Right lung (tissue), 10 donors: ENCODE measurements at places on chromosomes 7 and 10.

DNA sequence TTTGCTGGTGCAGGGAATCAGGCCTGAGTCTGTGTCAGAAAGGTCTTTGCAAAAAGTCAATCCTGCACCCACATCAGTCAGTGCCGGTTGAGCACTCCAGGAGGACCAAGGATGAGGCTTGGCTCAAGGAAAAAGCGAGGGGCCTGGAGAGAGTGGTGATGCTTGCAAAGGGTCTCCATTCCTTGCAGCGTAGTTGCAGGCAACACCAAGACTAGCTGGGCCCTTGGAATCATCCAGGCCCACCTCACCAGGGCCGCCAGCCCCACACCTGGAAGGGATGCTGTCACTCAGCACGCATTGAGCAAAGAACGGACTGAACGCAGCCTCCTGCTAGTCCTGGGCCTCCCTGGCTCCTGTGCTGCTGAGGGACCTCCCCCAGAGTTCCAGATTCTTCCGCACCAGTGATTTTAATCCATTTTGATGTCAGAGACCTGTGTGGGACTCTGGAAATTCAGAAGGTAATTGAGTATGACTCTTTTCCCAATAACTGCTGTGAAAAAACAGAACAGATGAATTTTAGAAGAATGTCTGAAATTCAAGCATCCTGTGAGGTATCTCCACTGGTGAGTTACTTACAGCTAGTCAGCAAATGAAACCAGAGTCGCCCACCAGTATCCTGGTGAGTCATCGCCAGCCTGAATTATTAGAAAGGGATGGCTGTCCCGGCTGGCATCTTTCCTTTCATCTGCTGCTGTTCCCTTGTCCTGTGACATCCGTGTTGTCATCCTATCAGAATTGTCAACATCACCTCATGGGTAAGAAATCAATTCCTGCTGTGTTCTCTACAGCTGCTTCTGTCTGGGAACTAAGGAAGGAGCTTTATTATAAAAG lies 150.8 kb upstream of the NPS start:
- no peak for DNase-seq

DNA sequence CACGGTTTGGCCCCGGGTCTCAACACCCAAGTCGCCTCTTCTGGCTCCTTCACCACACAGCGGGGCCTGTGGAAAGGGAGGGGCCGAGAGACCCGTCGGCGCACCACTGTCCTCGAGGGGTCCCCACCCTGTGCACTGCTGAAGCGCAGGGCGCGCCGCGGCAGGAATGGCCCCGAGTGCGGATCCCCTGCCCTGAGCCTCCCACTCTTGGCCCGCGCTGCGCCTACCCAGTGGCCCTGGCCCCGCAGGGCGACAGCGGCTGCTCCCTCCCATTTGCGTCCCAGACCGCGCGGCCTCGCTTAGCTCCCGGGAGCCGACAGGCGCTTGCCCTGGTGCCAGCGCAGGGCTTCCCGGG lies 2.1 kb upstream of the SFMBT2 start:
- DNase-seq: no peak

DNA sequence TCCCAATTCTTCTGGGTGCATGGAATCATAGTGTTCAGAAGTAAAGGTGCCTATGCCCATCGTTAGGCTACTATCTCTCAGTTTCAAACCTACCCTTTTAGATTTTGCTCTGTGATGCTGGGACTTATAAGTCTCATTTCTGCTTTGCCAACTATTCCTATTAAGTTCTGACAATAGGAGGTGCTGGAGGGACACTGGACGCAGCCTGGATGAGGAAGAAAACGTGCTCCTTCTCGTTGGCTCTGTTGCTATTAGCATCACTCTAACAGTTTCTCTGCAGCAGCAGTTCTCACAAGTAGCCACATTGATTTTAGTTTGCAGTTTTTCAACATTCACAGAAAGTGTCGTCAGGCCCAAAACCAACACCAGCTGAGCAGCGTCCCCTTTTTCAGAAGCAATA lies 72.4 kb downstream of the ABCC2 start:
- peak; percentile 42 for DNase-seq

GRCh38 chr10:100184840-100185239 lies 989 bp downstream of the ERLIN1 start:
- DNase-seq: peak; percentile 13

GRCh38 chr7:128833148-128833945 lies 3.1 kb downstream of the FLNC start:
- DNase-seq: peak; percentile 93
